LHCN-M2 (cell line): ENCODE measurements at places on chromosomes 5 and 9.

- DNase-seq = no peak
Observed at GRCh38 chr5:172546196-172546595, 91.9 kb upstream of the SH3PXD2B start.

- DNase-seq = no peak
Observed at GRCh38 chr5:1074816-1075554, 36.9 kb downstream of the SLC12A7 start.

DNA sequence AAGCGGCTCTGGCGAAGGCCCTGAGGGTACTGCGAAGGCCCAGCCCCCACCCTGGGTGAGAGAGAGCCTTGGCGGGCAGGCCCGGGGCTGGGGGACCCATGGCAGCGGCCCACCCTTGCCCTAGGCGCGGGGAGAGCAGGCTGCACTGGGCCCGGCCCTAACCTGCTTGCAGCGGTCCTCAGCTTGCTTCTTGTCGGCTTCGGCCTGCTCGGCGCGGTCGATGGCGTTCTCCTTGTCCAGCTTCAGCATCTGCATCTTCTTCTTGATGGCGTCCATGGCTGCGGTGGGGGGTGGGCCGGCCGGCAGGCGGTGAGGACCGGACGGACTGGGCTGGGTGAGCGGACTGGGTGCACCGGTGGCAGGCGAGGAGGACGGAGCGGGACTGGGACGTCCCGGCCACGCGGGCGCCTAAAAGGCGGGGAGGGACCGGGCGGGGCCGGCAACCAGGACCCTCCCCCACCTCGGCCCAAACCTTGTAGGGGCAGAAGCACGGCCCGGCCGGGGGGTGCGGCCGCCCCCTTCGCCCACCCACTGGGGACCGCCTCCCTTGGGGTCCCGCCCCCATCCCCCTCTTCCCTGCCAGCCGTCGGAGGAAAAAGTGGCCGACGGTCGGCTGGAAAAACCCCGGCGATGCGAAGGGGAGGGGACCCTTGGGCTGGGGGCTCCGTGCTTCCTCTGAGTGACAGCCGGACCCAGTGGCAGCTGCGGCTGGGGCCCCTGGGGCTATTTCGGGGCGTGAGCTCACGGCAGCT lies at the start of gene TPM2:
Gene TPM2, minus strand, starts transcription at position 384 of the 752 bp plus-strand sequence. Its CDS starts 108 bp downstream, at position 276.
- DNase-seq = peak; percentile 89

- DNase-seq = no peak
Observed at GRCh38 chr9:128627906-128628305, 28.7 kb downstream of the DYNC2I2 start.

GRCh38 chr5:133828722-133829121 lies 139.7 kb downstream of the C5orf15 start:
- no peak for DNase-seq

DNA sequence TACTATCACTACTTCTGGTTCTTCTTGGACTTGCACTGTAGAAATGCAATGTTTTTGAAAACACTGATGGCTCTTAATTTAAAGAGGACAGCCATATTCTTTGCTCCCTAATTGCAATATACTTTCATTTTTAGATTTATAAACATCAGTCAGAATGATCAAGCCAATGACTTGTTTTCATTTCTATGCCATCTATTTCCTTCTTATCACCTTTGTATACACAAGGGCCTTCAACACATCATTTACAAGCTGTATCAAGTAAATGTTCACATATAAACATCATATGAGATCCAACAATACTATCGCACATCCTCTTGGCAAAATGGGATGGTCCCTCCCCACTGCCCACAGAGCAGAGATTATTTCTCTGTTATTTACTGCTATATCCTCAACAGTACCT lies 24.9 kb downstream of the AUH start:
- no peak for DNase-seq

GRCh38 chr5:65209341-65209740 lies 272.4 kb downstream of the ADAMTS6 start:
- DNase-seq = peak; percentile 94

DNA sequence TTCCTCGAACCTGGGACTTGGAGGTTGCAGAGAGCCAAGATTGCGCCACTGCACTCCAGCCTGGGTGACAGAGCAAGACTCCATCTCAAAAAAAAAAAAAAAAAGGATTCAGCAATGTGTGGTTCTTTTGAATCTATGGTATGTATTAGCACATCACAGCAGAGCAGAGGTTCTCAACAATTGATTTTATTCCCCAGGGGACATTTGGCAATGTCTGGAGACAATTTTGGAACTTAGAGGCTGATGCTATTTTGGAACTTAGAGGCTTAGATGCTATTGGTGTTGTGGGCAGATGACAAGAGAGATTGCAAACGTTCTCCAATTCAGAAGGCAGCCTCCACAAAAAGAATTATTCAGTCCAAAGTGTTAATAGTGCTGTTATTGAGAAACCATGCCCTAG lies 115.2 kb downstream of the TMC1 start:
- no peak for DNase-seq

GRCh38 chr9:127905788-127906191 lies 6.4 kb upstream of the ST6GALNAC6 start:
- DNase-seq = no peak

- peak; percentile 79 for DNase-seq
Observed at GRCh38 chr5:150763023-150763769, 4.4 kb upstream of the DCTN4 start.

GRCh38 chr5:129384193-129384592 lies 75.9 kb upstream of the ADAMTS19 start:
- DNase-seq = no peak

GRCh38 chr9:122134822-122135528 lies 24.6 kb downstream of the NDUFA8 start:
- DNase-seq = no peak

GRCh38 chr5:38755181-38755580 lies 90.6 kb upstream of the OSMR start:
- DNase-seq = peak; percentile 84

DNA sequence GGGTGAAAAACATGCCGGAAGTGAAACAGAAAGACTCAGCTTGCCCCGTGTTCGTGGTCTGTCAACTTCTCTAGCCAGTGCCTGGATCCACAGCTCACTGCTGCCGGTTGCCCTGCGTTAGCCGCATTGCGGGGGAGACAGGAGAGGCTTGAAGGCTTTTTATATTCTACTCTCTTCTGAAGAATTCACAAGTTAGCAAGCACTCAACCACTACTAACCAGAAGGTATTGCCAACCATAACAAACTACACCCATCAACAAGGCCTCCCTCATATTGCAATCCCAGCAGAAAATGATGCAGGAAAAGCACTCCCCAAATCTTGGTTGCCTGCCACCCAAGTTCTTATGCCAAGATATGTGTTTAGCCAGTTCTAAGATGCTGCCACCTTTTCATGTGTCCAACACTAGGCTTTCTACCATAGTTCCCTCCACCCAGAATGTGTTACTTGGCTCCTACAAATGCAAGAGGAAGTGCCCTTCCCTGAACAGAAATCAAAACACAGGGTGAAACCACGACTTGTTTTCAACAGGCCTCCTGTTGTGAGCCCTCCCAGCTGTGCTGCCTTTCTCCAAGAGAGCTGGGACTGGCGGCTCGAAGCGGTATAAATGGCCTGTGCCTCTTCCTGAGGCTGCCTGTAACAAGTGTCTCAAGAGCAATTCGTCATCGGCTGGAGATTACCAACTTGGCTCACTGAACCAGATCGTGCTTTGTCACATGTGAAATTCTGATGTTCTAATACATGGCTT lies 129.0 kb downstream of the SNX18 start:
- peak; percentile 90 for DNase-seq

- DNase-seq = no peak
Observed at GRCh38 chr5:110751902-110752762, 13.3 kb downstream of the SLC25A46 start.

DNA sequence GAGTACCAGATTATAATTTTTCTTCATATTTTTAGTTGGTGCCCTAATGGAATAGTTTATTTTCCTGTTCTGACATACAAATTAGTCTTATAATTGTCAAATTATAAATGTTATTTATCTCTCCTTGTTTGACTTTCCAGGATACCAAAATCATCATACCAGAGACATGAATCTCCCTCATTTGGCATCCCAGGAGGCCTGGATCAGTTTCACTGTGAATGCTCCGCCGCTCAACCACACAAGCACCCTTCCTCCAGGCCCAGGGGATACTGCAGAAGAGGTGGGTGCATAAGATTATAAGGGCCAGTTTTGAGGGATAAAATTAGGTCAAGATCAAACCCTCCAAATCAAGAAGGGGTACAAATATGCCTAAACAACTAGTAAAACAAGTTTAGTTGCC lies 1229.3 kb downstream of the CDH12 start:
- DNase-seq = no peak

- DNase-seq = no peak
Observed at GRCh38 chr9:129084087-129084486, 3.2 kb downstream of the DOLPP1 start.

DNA sequence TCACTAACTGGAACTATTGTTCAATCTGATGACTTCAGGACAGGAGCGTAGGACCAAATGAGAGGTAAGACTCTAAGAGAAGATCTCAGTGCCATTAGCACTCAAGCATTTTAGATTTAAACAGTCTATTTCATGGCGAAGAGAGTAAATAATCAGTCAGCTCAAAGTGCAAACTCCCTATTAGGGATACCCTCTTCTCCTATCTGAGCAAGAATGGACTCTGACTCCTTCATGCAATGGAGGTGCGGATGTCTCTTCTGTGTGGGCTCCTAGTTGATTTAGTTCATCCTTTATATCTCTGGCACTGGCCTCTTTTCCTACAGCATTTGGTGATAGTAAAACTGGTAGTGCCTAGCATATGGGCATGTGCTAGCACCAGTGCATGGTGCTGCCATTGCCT lies 144.6 kb downstream of the SMC2 start:
- DNase-seq = no peak
